ENCODE measurements at places on chromosomes 3 and 15.

GRCh38 chr3:63689285-63689684, 36.8 kb downstream of the SNTN start:
- no peak for DNase-seq

DNA sequence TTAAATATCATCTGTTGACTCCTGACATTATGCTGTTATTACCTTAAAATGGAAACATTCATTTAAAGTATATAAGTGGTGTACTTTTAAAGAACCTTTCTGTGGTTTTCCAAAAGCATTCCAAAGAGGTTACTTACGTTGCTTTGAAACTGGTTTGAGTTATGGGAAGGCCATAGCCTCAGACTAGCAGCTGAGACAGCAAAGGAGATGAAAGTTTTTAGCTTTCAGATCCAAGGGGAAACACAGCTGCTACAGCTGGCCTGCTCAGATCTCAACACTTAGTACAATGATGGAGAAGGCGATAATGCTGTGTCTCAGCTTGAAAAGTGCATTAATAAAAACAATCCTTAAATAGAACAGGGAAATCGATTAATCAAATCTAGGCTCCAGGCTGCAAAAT, 921.1 kb downstream of the ROBO1 start:
- no peak for DNase-seq

GRCh38 chr3:71001303-71001830, 582.2 kb downstream of the FOXP1 start:
- no peak for DNase-seq

GRCh38 chr15:83809345-83809744, 155.4 kb downstream of the ADAMTSL3 start:
- DNase-seq: no peak

DNA sequence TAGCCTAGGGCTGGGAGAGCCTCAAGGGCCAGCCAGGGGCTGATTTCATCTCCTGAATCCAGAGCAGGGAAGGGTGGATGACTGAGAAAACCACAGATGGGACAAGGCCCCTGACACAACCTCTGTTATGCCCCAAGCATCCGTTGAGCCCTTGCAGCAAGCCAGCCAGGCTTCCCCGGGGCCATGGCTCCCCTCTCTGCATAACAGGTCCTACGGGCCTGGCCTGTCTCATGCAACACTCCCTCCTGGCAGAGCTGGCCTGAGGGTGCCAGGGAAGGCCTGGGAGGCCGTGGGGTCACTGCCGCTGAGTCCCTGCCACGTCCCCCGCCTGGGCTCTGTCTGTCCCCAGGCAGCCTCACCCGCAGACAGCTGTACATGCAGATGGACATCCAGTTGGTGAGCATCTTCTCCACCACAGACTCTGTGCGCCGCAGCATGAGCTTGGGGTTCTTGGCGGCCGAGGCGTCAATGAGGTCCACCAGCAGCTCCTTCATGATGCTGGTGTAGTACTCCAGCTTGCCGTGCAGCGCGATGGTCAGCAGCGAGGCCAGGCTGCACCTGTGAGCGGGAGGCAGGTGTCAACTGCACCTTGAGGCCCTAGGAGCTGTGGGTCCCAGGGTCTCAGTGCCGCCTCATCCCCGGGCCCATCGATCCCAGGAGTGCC, 22.1 kb downstream of the H1-8 start:
- DNase-seq: no peak

GRCh38 chr3:65268426-65268825, 580.6 kb upstream of the ADAMTS9 start:
- DNase-seq: no peak

GRCh38 chr3:27392950-27393679, 23.9 kb upstream of the NEK10 start:
- DNase-seq: no peak

DNA sequence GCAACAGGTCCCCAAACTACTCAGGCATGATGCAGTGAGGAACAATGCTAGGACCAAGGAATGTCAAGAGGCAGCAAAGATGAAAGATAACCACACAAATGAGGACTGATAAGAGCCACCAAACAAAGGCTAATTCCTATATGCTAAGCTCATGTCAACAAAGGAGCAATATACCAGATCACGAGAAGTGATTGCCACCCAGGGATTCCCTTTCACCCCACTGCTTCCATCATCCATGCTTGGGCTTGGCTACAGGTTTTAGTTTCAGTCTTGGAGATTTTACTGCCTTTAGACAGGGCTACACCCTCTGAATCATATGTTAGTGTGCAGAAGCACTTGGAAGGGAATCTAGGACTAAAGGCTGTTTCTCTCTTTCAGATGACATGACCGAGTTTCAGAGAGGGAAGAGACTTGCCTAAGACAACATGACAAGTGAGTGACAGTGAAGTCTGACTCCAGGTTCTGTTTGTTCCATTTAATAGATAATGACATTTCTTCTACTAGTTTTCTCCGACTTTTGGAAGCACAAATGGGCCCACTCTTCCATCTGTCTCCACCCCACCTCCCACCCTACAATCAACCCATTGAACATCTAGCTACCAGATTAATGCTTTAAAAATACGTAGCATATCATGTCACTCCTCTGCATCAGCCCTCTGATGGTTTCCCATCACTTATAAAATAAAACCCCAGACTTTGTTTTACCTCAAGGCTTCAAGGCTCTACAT, 173.5 kb upstream of the LRRN1 start:
- no peak for DNase-seq

DNA sequence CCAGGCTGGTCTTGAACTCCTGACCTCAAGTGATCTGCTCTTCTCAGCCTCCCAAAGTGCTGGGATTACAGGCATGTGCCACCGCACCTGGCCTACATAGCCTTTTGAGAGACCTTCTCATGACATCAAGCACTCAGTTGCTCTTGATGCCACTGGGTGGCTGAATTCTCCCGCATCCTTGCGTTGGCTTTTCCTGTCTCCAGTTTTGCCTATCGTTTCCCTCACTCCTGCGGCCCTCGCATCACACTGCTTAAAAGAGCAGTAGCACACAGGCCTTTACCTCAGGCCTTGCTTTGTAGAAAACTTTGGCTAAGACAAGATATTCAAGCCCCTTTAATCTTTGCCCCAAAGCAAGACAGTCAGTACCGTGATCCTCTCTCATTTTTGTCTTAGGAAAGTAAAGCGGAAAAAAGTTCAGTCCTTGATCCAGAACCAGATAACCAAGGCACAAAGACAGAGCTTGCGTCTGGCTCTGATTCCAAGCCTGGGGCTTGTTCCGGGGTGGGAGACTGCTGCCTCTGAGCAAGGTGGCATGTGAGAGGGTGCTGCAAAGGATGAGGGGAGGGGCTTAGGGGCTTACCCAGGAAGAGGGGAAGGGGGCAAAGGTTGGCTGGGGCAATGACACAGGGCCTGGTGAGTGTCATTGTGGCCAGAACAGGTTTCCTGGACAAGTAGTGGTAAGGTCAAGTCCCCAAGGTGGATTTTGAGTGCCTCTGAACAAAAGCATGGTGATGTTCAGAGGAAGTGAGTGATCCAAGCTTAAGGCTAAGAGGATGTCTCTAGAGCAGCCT, 175.0 kb upstream of the TLE3 start:
- DNase-seq: no peak

GRCh38 chr15:59492389-59493377, 54.7 kb downstream of the FAM81A start:
- peak; percentile 45 for DNase-seq

GRCh38 chr3:64422192-64422591, 196.9 kb upstream of the PRICKLE2 start:
- no peak for DNase-seq

GRCh38 chr15:74201710-74202420, 722 bp downstream of the STRA6 start:
- no peak for DNase-seq

- DNase-seq: no peak
Measured at GRCh38 chr3:180229113-180229512, 192.4 kb upstream of the PEX5L start.

DNA sequence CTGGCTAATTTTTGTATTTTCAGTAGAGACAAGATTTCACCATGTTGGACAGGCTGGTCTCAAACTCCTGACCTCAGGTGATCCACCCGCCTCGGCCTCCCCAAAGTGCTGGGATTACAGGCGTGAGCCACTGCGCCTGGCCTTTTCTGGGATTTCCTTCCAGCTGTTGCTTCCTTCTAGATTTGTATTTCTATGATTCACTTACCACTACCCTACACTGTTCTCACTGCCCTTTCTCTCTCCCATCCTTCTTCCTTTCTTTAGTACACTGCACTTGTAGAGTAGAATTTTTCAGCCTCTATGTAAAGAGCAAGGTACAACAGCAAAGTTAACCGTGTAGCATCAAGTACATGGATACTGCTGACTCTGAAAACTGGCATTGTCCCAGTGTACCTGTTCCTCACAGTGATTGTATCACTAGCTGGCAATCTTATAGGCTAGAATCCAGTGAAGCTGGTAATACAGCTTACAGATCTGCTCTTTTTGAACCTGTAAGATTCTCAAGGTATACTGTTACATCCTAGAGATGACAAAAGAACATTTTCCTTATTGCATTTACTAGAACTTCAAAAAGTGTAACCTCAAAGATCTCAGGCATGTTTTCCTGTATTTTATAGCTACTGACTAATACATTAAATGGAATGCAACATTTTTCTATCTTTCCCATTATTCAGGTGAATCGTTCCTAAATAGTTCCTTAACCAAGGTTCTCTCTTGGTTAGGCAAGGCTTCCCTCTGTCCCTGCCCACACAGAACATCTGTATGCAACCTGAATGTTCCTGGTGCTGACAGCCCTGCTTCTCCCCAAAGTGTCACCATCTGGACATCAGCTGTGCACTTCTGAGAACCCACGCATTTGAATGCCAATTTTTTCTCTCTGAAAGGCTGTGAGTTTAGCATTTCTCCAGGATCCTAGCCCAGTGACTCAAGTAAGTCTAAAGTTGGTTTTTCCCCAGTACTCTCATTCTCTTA, 74.1 kb upstream of the RAP2B start:
- no peak for DNase-seq

DNA sequence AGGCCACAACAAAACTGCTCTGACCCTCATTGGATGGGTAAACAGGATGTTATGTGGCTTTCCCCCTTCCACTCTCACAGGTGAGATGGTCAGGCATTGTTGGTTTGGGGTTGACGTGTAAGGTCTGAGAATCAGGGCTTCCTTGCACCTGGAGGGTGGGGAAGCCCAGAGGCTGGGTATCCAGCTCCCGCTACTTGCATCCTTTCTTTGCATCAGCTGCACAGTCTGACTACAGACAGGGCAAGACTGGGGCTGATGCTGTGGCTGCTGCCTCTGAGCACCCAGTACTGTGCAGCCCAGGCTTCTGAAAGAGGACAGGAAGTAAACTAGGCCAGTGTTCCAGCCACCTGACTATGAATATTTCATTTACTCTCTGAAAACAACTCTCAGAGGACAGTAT, 58.0 kb upstream of the ATP2B2 start:
- no peak for DNase-seq

DNA sequence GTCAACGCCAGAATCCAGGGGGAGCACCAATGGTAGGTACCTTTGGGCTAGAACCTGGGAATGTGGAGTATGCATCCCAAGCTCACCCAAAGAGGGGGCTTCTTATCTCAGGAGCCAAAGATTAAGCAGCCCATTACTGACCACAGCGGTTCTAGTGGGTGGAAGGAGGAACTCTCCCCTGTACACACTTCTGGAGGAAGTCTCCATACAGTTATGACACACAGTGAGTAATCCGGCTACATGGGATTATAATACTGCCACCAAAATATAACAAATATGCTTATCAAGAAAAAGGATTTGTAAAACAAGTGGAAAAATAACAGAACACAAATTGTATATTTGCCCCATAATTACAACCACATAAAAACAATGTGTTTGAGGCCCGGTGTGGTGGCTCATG, 8.4 kb downstream of the MYO1E start:
- DNase-seq: no peak

GRCh38 chr15:99502661-99503060, 63.1 kb upstream of the MEF2A start:
- DNase-seq: no peak

- no peak for DNase-seq
Measured at GRCh38 chr15:70062321-70062956, 35.3 kb downstream of the TLE3 start.

DNA sequence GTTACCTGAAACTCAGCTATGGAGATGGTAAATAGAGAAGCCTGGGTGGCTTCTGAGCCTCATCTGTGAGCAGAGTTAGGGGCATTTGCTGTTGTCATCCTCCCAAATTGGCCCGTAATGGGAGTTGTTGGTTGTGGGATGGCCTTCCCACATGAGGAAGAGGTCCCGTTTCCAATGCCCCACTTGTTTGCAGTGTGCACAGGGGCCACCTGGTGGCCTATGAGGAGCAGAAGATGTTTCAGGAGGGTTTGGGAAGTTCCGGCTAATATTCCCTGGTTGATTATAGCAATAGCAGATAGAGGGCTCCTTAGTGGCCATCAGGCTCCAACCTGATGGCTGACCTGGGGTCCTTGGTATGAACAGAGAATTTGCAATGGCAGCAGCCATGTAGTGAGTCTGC, 1546.5 kb downstream of the OTOL1 start:
- no peak for DNase-seq

GRCh38 chr3:128079823-128080222, 27.6 kb downstream of the SEC61A1 start:
- DNase-seq: no peak

GRCh38 chr3:48002787-48003186, 13.4 kb downstream of the MAP4 start:
- DNase-seq: no peak

DNA sequence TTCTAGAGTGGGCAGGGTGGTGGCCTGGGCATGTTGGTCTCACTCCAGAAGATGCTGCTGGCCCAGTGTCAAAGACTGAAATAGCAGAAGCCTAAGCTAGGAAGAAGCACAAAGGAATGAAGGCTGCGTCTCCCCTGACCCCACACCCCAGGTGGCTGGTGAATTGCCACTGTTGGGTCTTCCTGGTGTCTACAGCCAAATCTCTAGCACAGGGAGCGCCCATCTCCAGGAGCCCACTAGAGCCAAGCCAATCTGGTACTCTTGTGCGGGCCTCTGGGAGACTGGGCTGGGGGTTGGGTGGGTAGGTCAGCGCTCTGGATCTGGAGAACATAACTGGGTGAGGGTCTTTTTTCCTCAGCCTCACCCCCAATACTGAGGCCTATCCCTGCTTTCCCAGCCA, 894 bp downstream of the TUSC2 start:
- no peak for DNase-seq

GRCh38 chr3:102488331-102488730, 53.5 kb downstream of the ZPLD1 start:
- no peak for DNase-seq

DNA sequence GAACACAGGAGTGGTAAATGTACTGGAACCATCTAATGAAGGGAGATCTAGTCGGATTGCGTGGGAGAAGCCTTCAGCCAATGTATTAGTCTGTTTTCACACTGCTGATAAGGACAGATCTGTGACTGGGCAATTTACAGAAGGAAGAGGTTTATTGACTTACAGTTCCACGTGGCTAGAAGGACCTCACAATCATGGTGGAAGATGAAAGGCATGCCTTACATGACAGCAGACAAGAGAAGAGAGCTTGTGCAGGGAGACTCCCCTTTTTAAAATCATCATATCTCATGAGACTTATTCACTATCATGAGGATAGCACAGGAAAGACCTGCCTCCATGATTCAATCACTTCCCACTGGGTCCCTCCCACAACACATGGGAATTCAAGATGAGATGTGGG, 17.0 kb downstream of the HRG start:
- no peak for DNase-seq

GRCh38 chr15:70387081-70387480, 289.4 kb upstream of the TLE3 start:
- DNase-seq: no peak

GRCh38 chr3:27171113-27171512, 198.1 kb downstream of the NEK10 start:
- DNase-seq: no peak

GRCh38 chr3:136789976-136790375, 28.9 kb upstream of the SLC35G2 start:
- no peak for DNase-seq

GRCh38 chr3:105598042-105598796, 231.5 kb downstream of the ALCAM start:
- no peak for DNase-seq

All from CD4-positive, alpha-beta T cell treated with Interferon gamma for 1 hour (primary cell).